ENCODE measurements at places on chromosomes 6 and 20.

DNA sequence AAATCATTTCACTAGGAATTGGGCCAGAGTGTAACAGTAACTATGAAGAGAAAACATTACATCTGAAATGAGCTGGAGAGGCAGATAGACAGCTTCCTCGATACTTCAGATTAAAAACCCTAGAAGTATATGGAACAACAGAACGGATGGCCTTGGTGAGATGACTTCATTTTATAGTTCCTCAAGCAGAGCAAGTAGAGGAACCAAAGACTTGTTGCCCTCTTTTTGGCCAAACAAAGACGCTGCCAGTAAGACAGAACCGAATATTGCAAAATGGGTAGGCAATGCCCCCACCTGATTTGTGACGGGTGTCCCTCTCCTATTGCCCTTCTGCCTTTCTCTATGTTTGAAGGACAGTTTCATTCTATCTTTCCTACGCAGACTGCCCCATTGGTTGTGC, 53.5 kb downstream of the AGPAT4 start:
- DNase-seq = no peak

DNA sequence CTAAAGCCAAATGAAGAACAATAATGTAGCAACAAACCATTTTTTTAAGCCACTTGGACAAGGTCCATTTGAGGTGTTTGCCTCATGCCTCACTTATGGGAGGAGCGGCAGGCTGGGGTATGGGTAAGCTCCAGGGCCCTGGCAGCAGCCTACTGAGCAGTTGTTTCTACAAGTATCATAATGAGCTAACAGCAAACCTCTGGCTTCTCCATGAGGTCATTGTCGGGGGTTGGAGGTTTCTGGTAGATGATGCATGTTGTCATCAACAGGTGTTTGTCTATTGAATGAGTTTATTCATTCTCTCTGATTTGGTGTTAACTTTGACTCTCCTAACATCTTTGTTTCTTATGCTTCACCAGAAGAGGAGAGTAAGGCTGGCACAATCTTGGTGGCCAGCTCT, 150.7 kb downstream of the TBC1D7 start:
- no peak for DNase-seq

DNA sequence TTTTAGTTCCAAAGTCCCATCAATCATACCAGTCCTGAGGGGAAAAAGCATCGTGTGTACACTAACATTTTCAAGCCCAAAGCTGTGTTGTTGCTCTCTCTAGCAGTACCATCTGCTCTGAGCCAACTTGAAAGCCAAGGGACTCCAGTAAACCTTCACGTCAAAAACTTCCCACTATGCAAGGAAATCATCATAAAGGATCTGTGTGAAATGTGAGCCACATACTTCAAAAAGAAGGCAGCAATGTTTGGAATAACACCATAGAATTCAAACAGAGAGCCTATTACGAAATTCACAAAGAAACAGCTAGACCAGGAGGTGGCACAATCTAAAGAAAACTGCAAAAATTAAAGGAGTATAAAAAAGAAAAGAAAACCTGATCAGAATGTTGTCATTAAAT, 399.8 kb upstream of the EPHA7 start:
- no peak for DNase-seq

DNA sequence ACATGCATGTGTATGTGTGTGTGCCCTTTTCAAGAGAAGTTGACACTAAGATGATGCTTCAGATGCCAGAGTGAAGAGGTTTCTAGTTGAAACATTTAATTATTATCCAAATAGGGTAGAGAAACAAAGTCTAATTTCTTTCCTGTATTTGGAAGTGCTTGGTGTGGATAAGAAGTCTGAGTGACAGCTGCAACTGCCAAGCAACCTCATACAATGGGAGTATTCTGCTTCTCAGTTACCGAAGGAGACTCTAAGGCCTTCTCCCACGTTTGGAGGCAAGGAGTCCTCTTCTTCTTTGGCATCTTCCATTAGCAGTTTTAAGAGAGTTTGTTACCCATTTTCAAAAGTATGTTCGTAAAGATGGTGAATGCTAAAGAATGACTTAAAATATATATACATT, 82.4 kb downstream of the HDGFL1 start:
- no peak for DNase-seq

GRCh38 chr6:90109141-90109540, 187.5 kb downstream of the BACH2 start:
- DNase-seq = no peak

- no peak for DNase-seq
These were observed 20.9 kb downstream of the KCTD20 start for GRCh38 chr6:36463676-36464075.

- no peak for DNase-seq
These were observed 71.8 kb downstream of the FOXF2 start for GRCh38 chr6:1461207-1461606.

DNA sequence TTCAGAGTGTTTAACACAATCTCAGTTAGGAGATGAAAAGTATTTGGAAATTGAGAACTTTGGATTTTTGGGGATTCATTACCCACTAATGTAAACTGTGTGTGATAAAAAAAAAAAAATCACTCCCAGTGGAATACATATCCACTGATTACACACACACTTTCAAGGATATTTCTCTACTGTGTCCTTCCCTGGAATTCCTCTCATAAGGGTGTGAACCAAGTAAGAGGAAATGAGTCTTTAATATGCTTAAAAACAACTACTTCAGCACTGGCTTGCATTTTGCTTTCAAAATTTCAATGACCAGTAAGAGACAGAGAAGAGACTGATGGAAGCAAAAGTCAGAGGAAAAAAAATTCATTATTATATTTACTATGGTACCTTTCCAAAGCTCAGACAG, 24.5 kb upstream of the MYCT1 start:
- DNase-seq = no peak

- no peak for DNase-seq
These were observed 339.7 kb upstream of the KCNQ5 start for GRCh38 chr6:72282201-72282600.

Data from amniotic stem cell (primary cell).